ENCODE measurements at places on chromosomes 2 and 18.
A peak's percentile ranks its signal among the peaks of the same experiment; 100 is the strongest.

- peak; percentile 29 for DNase-seq
Observed at GRCh38 chr2:240060977-240061591, 7.8 kb upstream of the OR6B3 start.

- DNase-seq = no peak
Observed at GRCh38 chr18:75454022-75454795, 26.7 kb upstream of the SMIM21 start.

GRCh38 chr2:66839551-66840320, 404.8 kb downstream of the MEIS1 start:
- DNase-seq = no peak

- DNase-seq = peak; percentile 79
Observed at GRCh38 chr2:138501425-138502254, at the start of gene SPOPL. SPOPL (plus strand) TSS chr2:138501770; CDS start chr2:138550217, 48,447 bp downstream.

DNA sequence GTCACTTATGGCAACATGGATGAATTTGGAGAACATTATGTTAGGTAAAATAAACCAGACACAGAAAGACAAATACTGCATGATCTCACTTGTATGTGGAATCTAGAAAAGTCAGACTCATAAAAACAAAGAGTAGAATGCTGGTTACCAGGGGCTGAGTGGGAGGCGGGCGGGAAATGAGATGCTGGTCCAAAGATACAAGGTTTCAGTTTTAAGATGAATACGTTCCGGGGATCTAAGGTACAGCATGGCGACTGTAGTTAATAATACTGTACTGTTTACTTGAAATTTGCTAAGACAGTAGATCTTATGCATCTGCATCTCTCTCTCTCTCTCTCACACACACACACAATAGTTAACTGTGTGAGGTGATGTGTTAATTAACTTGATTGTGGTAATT, 14.2 kb downstream of the FAM110C start:
- DNase-seq = no peak
